Transverse colon (tissue), 4 donors: ENCODE measurements at places on chromosomes 16 and 17. TPM values are rescaled to one million over a fixed set of nuclear protein-coding genes. Genes with fewer than 3 reads are reported as not detected.

Gene SNN
- 12.3 TPM for total RNA-seq

Gene PIK3R6
- not detected for total RNA-seq

Gene TOM1L1
- 62.1 TPM for total RNA-seq

Gene FOXJ1
- not detected for total RNA-seq

Gene BEAN1
- total RNA-seq: not detected

Gene SDF2
- 32.2 TPM for total RNA-seq

Gene DPEP3
- not detected for total RNA-seq

Gene MRPS34
- total RNA-seq: 125 TPM

Gene SLC16A11
- total RNA-seq: 1.2 TPM

Gene PRDM7
- not detected for total RNA-seq

Gene ZPBP2
- total RNA-seq: 0.27 TPM

Gene KRTAP9-2
- total RNA-seq: not detected
